ENCODE measurements at places on chromosomes 5 and 9.

DNA sequence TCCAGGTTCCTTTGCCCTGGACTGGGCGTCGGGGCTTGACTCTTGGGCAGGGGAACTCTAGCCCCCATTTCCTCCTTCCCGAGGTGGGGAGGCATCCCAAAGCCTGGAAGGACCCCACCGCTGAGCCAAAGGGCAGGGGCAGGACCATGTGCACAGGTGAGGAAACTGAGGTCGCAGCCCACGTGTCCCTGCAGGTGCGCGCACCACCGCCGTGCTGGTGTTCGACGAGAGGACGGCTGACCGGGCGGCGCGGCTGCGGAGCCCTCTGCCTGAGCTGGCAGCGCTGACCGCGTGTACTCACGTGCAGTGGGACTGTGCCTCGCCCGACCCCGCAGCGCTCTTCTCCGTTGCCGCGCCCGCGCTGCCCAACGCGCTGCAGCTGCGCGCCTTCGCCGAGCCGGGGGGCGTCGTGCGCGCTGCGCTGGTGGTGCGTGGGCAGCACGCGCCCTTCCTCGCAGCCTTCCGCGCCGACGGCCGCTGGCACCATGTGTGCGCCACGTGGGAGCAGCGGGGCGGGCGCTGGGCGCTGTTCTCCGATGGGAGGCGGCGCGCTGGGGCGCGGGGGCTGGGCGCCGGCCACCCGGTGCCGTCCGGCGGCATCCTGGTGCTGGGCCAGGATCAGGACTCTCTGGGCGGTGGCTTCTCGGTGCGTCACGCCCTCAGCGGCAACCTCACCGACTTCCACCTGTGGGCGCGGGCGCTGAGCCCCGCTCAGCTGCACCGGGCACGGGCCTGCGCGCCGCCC is 2.8 kb downstream of the ADGRD2 start:
- no peak for DNase-seq

GRCh38 chr5:135371622-135372232 is 27.3 kb downstream of the MACROH2A1 start:
- DNase-seq, result no peak

GRCh38 chr9:15149450-15149849 is 157.6 kb downstream of the TTC39B start:
- DNase-seq, result no peak

GRCh38 chr9:111622626-111623025 is 8.5 kb upstream of the DNAJC25 start:
- DNase-seq, result no peak

GRCh38 chr5:159620853-159621540 is 290.7 kb upstream of the IL12B start:
- no peak for DNase-seq

GRCh38 chr5:97388794-97389193 is 205.7 kb upstream of the RIOK2 start:
- DNase-seq, result no peak

All from SIG-M5 (cell line).